ENCODE measurements at places on chromosomes 5 and 9.
A peak's percentile ranks its signal among the peaks of the same experiment; 100 is the strongest.

- no peak for DNase-seq
Measured at GRCh38 chr5:35026941-35027340, 20.8 kb downstream of the AGXT2 start.

GRCh38 chr5:106397700-106398099 lies 1273.0 kb downstream of the EFNA5 start:
- no peak for DNase-seq

GRCh38 chr5:40680741-40681362 lies 1.1 kb downstream of the PTGER4 start:
- DNase-seq = no peak

DNA sequence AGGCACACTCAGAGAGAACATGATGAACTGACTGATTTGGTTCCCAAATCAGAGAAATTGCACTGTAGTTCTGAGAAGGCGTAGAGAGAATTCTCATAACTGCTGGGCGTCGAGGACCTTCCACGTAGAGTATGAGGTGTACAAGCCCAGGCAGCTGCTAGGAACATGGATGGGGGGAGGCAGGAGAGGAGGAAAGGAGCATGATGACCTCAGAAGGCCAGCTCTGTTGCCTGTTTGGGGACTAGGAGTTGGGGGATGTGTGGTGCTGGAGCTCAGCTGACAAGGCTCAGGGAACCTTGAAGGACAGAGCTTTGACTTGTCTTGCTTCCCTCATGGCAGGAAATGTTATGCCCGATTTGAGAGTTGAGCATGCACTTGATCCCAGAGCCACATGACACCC lies 485.4 kb downstream of the IRX1 start:
- no peak for DNase-seq

- DNase-seq = peak; percentile 88
Measured at GRCh38 chr5:170278611-170279458, 18.7 kb downstream of the LCP2 start.

DNA sequence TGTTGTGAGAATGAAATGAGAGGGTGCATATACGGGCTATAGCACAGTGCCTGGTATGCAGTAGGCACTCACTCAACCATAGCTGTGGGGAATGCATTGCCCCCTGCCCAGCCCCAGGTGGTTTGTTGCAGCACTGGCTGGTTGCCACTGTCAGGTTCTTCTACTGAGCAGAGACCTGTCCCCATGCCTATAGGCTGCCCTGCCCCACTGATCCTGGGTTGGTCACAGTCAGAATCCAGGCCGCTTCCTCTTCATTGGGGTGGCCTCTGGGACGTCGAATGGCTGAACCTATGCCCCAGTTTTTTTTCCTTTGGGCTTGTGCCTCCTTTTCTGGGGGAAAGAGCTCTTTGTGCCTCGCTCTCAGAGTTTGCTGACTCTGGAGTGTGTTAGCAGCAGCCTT lies 74.6 kb downstream of the RGS3 start:
- DNase-seq = no peak

- no peak for DNase-seq
Measured at GRCh38 chr9:81559197-81559596, 130.2 kb downstream of the TLE1 start.

GRCh38 chr5:155098433-155098832 lies 84.9 kb downstream of the KIF4B start:
- DNase-seq = no peak

DNA sequence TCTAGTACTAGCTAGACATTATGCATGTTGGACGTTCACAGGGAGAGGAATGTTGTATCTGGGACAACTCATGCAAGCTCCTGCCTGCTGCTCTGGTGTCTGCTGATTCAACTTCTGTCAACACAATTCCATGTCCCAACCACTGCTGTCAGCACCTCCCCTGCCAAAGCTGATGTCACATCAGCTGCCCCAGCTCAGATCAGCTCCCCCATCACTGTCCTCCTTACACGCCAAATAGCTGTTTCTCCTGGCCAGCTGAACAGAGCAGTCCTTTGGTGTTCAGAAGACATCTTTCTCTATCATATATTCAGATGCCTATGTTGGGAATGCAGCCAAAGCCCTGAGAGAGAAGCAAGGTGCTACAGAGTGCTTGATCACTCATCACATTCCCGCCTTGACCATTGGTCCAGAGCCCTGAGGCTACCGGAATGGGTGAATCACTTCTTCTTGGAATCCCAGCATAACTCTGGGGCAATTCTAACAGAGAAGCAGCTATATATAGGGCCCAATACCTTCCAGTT lies 223.3 kb downstream of the SEC61B start:
- no peak for DNase-seq

GRCh38 chr9:69623276-69623675 lies 48.9 kb downstream of the APBA1 start:
- no peak for DNase-seq

- DNase-seq = no peak
Measured at GRCh38 chr5:81724571-81724970, 26.3 kb downstream of the SSBP2 start.

GRCh38 chr9:72465593-72465984 lies 55.8 kb upstream of the TMC1 start:
- no peak for DNase-seq

DNA sequence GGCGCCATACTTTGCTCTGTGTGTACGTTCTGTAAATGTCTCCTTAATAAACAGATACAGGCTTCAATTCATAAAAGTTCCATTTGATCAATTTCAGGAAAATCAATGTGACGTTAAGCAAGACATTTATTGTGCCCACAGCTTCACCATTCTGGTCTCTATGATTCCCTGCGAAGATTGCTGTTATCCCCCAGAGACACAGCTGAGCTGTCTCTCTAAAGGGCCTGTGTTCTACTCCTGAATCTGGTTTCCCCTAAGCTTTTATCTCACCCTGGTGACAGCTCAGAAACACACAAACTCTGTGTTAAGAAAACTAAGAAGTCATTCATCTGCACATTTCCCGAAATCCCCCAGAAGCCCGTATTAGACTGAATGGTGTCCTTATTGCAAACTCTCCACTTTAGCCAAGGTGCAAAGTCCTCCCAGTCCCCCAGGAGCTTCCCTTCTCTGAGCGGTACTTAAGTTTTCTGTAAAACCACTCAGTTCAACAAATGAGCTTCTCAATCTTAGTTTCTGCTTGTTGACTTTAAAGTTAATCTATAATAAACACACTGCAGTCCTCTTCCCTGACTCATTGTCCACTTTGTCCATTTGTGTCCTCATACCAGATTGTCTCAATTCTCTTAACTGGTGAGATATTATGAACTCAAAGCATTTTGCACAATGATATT lies 1.4 kb upstream of the C5orf15 start:
- DNase-seq = no peak

DNA sequence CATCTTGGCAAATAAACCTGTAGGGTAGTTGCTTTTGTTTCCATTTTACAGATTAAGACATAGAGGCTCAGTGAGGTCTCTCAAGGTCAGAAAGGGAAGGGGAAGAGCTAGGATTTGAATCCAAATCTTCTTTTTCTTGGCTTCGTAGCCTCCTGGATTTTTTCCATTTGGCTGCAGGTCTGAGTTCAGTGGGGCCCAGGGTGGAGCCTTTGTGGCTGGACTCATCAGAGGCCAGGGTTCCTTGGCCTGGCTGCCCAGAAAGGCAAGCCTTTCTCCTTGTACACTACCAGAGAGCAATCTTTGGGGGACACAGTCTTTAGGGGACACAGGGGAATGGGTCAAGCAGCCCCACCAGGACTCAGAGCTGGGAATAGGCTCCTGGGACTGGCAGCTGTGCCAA lies 10.5 kb upstream of the TRAF1 start:
- DNase-seq = no peak

DNA sequence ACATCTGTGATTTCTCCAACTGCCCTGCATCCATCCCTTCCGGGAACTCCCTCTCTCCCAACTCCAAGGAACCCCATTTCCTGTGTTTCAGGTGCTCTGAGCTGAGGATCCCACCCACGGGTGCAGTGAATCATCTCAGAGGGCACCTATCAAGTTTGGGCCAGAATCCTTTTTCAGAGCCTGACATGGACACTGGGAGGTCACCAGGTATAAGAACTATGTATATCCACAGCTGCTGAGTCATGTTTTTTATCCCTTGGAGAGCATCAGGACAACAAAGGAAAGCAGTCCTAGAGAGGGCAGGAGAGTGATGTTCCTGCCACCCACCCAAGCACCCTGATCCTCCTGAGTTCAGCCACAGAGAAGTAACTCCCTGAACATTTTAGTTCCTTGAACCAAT lies 3.8 kb downstream of the MED27 start:
- DNase-seq = no peak

DNA sequence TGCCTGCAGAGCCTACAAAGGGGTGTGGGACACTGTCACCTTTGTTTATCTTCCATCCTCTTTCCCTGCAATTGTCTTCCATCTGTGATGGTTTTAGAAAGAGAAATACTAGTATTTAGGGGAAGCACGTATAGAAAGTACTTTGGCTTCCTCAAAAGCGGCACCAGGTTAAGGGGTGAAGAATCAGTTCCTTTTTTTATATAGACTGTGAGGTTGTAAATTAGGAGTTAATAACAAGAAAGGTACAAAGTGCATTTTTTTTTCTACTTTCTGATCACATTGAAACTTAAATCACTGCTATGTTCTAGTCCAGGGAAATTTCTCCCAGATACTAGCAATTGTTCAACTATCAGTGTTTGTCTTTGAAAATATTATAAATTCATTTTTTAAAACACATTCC lies 219.3 kb downstream of the CEMIP2 start:
- no peak for DNase-seq

GRCh38 chr5:170425731-170426130 lies 36.6 kb upstream of the KCNMB1 start:
- no peak for DNase-seq

- DNase-seq = no peak
Measured at GRCh38 chr5:134821841-134822240, 23.9 kb upstream of the C5orf24 start.

GRCh38 chr5:167051402-167051768 lies 1240.1 kb upstream of the WWC1 start:
- DNase-seq = no peak

GRCh38 chr5:124403281-124403680 lies 343.2 kb downstream of the ZNF608 start:
- no peak for DNase-seq

DNA sequence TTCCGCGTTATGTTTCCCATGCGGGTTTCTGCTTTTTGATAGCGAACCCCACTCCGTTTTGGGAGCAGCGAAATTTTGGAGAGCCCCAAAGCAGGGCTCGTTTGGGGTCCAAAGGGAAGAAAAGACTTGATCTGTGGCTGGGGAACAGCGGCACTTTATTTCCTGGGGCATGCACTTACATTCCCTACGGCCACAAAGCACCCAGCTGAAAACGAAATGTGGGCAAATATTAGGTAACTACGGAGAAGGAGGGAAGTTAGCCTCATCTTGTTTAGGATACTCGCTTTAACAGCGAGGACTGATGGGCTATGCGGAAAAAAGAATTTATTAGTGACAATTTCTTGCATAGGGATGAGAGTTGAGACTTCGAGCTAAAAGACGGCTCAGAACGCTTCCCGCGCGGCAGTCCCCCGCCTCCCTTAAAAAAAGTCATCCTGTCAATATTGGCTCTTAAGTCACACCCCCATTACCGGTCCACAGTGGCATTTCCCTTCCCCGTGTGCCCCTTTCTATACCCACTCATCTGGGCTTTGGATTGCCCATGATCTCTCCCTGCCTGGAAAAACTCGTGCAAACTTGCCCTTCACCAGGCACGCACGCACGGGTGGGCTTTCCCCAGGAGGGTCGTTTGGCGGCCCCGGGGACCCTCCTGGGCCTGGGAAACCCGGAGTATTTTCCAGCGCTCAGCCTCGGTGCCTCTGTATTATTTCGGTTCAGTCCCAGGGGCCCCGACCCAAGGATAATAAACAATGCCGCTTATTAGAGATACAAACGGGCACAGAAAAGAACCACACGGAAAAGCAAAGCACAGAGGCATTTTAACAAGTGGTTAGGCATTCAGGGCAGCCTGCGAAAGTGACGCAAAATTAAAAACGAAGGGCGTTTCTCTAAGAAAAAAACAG lies 35.8 kb upstream of the NFIB start:
- DNase-seq = no peak

DNA sequence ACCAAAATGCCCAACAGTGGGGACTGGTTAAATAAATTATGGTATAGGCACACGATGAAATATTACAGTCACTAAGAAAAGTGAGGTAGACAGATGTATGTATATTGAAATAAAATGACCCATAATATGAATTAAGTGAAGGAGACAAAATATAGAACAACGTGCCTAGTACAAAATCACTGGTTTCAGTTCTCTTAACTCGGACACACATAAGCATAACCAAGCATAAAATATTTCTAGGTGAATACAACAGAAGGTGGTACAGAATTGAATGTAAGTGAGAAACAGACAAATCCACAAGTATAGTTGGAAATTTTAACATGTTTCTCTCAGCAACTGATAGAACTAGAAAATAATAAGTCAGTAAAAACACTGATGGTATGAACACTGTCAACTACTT lies 22.0 kb downstream of the PUM3 start:
- no peak for DNase-seq

GRCh38 chr5:56142614-56143372 lies 90.3 kb downstream of the ANKRD55 start:
- DNase-seq = no peak

DNA sequence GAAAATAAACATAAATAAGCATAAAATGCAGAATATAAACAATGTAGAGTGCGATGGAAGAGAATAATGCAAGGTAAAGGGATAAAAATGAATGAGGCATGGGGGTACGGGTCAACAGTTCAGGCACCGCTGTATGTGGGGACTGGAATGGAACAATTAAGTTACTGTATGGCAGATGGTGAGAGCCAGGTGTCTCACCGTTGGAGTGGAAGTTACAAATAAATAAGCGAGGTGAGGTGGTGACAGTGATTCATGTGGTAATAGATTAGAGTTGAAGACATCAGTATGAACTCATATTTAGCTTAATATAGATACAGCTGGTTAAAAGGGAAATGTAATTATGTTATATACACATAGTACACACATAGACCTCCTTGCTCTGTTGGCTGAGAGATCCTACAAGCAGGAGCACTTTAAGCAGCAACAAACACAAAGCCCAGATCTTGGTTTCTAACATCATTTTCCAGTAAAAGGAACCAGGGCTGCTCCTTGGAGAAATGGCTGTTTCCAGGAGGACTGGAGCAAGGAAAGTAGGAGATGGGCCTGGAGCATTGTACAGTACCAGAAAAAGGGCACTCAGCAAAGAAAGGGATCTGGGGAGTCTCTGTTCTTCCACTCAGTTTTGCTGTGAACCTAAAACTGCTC lies 2.4 kb upstream of the OMD start:
- no peak for DNase-seq

DNA sequence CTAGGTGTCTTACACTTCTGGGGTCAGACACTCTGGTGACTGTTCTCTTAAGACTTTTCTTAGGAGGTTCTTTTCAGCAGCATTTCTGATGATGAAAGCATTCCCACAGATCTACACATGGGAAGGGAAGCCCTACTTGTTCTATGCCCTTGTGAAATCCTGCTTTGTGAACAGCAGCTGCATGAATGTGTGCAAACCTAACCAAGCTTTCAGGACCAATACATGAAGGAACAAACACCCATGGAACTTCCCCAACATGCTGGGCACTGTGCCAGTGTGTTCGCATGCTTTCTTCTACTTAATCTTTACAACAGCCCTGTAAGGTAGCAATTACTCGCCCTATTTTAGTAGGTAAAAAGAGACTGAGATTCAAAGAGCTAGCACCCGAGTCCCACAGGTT lies 439.9 kb upstream of the KLF4 start:
- DNase-seq = no peak
